Right ventricle myocardium superior (tissue), 1 donor: ENCODE measurements at places on chromosomes 1 and 21.

GRCh38 chr1:177566495-177566894 is 395.7 kb downstream of the BRINP2 start:
- DNase-seq = no peak

- DNase-seq = no peak
Observed at GRCh38 chr1:65564493-65564892, 144.0 kb downstream of the LEPR start.

- no peak for DNase-seq
Observed at GRCh38 chr1:153556348-153556747, 7.3 kb upstream of the S100A3 start.

- no peak for DNase-seq
Observed at GRCh38 chr1:168285971-168286927, 5.6 kb downstream of the TBX19 start.
